ENCODE measurements at places on chromosomes 16 and 17.

DNA sequence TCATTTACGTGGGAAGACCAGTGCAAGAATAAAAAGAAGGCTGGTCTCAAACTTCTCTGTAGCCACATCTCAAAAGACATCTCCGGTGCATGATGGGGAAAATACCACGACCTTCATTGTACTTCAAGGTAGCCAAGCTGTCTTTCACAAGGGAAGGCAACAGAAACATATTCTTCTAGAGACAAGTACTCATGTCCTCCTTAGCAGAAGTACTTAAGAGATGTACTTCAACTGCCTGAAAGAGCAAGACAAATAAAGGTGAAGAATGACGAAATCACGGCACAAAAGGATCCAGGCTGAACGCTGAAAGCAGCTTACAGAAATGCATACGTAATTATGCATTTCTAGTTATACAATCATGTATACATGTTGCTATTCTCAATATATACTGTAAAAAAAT lies 124.1 kb upstream of the RCVRN start:
- DNase-seq, result no peak

- DNase-seq, result no peak
Observed at GRCh38 chr16:5430598-5430997, 333.0 kb upstream of the EEF2KMT start.

DNA sequence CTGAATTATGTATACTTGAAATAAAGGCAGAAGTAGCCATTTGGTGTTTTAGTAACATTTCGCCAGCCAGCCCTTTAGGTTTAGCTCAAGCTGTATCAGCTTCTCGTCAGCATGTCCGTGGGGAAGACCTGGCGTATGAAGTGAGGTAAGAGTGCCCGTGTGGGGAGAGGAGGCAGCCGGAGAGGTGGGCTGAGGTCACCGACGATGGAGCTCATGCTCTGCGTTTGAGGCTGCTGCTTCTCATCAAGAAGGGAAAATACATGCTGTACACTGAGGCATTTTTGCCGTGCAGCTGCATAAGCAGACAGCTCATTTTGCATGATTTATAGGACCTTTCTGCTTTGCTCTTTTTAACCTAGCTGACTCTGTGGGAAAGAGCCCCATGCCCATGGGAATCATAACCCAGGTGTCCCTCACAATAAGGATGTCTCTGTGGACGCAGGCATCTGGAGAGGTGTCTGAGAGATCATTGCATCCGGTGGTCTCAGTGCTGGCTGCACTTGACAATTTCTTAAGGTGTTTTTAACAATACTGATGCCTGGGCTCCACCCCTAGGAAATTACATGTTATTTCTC lies 179.1 kb downstream of the ABCC12 start:
- DNase-seq, result no peak

DNA sequence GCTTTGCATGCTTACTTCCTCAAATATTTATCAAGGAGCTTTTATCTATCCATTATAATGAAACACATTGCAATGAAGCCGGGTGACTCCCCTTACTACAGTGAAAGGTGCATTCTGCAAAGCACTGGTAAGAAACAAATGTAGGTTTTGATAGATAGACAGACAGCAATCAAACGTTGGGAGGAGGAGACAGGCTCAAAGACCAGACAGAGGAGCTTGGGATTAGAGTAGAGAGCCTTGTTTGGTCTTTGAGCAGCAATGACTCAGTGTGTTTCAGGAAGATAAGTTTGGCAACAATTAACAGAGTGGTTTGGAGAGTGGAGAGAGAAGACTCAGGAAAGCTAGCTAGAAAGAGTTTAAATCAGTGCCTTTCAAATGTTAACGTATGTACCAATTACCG lies 68.8 kb downstream of the ZNF18 start:
- DNase-seq, result no peak

- DNase-seq, result no peak
Observed at GRCh38 chr17:57971572-57971971, 16.4 kb upstream of the CUEDC1 start.

- DNase-seq, result no peak
Observed at GRCh38 chr16:24344784-24345183, 88.6 kb downstream of the CACNG3 start.

- no peak for DNase-seq
Observed at GRCh38 chr16:16833165-16833564, 454.2 kb downstream of the NPIPA7 start.

DNA sequence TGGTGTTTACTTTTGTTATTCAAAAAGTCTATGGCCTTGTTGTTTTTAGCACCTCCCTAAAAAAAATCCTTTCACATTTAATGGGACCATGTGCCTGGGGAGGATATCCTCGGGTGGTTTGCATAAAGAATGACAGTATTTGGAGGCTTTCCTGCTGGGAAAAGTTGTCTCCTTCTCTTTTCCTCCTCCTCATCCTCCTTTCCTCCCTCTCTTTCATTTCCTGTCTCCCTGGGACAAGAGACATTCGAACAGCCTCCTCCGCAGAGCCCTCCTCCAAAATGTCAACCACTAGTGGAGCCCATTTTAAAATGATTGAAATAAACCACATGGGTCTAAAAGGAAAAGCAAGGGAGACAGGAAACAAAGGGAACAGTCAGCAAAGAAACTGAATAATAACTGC lies 67.4 kb downstream of the MYH13 start:
- no peak for DNase-seq

GRCh38 chr17:30505868-30506417 lies 28.7 kb downstream of the GOSR1 start:
- no peak for DNase-seq

- no peak for DNase-seq
Observed at GRCh38 chr17:31533546-31534155, 142.2 kb downstream of the RAB11FIP4 start.

DNA sequence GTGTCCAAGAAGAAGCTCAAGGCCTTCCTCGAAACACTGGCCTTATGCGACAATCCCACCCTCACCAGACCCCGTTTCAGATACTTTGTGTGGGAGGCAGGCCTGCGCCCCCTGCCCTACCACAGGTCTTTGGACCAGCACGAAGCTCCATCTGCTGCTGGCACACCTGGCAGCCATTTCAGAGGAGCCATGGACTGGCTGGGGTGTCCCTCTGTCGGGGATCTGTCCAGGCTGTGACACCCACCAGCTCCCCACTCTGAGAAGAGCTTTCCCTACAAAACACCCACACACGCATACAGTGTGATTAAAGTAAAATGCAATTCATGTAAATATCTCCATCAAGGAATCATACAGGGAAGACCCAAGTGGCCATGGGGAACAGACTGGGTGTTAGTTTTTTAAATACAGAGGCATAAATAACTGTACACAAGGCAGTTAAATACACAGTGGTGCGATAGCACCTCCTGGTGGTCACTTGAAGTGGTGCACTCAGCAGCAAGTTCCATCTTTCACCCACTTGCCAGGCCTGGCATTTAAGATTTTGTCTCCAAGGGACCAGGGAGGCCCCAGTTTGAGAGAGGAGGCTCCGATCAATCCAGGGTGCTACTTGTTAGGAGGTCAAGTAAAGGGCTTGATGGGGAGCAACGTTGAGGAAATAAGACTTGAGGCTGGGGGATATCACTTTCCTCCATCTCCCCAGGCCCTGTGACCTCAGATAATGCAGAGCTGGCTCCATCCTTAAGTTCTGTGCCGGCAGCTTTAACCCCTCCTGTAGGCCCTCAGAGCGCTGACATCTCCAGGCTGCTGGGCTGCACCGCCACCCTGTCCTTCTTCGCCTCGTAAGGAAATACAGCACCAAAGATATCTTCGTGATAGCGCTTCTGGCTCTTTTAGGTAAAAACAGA lies 43.6 kb downstream of the NOS2 start:
- no peak for DNase-seq
